Umbilical cord (tissue), 2 donors: ENCODE measurements at places on chromosomes 4 and X.

GRCh38 chr4:56791316-56791715 lies 30.2 kb downstream of the SPINK2 start:
- DNase-seq = no peak

DNA sequence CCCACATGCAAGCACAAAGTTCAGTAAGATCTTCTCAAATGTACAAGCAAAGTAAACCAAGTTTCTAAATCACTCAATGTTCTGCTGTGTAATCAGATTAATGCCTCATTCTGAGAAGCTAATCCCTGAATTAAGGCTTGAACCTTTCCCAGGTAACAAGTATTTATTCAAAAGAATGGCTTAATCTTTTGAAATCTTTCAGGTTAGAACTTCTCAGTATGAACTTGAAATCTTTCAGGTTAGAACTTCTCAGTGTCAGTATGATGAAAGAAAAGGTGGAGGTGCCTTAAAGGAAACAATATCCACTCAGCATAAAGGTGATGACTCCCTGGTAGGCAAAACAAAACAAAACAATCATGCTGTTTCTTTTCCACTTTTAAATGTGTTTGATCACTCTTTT lies 29.0 kb downstream of the TMPRSS11B start:
- DNase-seq = no peak

- DNase-seq = peak; percentile 11
Observed at GRCh38 chrX:21993265-21993664, 38.9 kb upstream of the PHEX start.

DNA sequence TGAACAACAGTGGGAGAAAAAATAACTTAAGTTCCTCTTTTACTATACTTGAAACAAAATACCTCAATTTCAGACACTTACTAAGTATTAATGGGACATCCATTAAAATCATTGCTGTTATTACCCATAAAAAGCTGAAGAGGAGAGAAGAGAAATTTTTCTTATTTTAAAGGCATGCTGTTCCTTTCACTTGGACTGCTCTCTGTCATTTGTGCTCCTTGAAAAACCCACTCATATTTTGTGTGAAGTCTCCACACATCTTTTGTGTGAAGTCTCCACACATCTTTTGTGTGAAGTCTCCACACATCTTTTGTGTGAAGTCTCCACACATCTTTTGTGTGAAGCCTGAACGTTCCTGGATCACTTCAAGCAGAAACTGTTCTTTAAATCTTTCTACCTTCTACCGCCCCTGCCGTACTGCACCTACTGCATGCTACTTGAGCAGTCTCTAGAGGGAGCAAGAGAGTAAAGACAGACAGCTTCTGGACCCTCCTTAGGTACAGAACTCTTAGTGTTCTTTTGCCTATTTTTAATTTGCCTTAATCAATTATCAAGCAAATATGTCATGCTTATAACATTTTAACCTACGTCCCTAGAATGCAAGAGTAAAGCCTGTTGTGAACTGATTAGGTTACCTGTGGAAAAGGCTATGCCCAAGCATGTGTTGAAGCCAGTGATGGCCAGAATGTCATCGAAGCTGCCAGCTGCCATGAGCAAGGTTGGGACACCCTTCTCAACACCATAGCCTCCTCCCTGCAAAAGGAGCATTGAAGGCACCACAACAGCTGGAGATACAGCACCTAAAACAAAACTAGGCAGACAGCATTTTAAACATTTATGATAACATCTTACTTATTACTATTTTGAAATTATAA lies 27.1 kb upstream of the SLC9B1 start:
- DNase-seq = peak; percentile 29

DNA sequence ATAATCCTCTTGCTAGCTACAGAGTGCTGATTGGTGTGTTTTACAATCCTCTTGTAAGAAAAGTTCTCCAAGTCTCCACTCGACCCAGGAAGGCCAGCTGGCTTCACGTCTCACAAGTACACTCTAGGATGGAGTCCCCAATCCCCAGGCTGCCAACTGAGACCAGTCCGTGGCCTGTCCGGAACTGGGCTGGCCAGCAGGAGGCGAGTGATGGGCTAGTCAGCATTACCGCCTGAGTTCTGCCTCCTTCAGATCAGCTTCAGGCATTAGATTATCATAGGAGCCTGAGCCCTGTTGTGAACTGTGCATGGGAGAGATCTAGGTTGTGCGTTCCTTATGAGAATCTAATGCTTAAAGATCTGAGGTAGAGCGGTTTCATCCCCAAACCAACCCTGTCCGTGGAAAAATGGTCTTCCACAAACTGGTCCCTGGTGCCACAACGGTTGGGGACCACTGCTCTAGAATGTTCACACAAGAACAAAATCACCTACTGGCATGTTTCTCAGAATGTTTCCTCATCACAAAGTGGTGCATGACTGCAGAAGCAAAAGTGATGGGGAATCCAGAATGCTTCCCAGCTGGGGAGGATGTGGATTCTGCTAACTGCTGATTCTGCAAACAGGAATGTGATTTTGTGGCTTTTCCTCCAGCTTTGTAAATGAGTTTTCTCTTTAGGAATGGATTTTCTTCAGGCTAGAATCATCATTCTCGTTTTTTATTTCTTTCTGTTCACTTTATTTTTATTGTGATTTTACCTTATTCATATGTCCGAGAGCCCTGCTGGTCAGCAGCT lies 40.9 kb downstream of the SEPTIN11 start:
- peak; percentile 25 for DNase-seq

GRCh38 chrX:140918398-140919038 lies 83.9 kb upstream of the SPANXB1 start:
- peak; percentile 42 for DNase-seq

GRCh38 chr4:6501171-6501570 lies 28.8 kb upstream of the PPP2R2C start:
- no peak for DNase-seq

DNA sequence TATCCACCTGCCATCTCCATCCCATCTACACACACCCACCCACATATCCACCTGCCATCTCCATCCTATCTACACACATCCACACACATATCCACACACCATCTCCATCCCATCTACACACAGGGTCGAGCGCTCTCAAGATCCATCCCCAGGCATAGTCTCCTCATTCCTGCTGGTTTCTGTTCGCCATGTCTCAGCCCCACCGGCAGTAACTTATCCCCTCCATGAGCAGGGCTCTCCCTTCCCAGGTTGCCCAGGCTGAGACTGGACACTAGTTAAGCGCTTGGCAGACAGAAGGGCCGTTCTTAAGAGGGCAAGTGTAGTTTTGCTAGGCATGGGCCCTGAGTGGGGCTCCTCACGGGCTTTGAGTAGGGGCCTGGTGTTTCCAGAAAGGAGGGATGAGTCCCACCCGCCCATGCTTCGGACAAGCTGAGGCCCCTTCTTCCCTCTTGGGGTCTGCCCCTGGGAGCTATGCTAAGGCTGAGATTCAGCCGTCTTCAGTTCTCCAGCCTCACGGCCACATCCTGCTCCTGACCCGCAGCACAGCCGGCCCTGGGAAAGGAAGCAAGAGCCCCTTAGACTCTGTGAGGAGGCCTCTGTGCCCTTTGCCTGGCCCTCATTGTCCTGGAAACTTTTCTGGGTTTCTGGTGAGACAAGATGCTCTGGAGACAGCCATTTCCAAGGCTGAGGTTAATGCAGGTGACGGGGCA lies 20.4 kb downstream of the TMEM271 start:
- DNase-seq = no peak

DNA sequence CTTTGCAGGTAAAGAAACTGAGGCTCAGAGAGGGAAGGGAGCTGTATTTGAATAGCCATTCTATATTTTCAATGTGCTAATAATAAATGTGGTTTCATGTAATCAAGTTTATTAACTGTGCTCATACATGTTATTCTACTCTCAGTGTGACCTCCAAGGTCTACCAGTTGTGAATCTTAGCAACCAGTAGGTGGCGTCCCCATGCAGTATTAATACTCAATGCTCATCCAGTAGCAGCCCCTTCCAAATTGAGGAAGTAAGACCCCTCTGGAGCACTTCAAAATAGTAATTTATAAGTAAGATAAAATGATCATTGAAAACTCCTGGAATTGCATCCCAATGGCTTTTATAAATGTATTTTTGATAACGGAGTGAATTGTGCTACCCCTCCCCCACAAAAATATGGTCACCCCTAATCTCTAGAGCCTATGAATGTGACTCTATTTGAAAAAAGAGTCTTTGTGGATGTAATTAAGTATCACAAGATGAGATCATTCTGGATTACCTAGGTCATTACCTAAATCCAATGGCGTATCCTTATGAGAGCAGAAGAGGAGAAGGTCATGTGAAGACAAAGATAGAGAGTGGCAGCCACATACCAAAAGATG lies 20.4 kb upstream of the SEPSECS start:
- peak; percentile 10 for DNase-seq

DNA sequence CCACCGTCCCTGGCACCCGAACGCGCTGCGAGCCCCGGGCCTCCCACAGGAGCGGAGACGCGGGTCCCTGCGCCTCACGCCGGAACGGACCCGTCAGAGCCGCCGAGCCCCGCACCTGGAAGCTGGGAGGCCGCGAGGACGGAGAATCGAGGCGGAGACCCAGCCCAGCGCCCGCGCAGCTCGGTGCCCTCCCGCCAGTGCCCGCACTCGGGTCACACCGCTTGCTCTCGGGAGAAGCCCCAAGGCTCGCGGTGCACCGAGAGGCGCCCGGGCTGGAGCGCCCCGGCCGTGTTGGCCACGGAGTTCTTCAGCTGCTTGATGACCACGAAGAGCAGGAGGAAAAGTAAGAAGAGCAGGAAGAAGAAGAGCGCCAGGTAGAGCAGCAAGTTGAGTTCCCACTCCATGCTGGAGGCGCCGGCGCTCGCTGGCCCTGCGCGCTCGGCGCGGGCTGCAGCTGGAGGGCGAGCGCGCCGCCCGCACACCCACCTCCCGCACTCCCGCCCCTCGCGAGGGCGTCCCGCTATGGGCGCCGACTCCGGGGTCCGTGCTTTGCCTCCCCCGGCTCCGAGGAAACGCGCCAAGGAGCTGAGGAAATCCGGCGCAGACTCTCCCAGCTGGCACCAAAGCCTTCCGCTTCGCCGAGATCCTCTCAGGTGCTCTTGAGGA lies at the start of gene SMIM43:
Gene SMIM43 (minus strand): TSS at position 463 of the 666 bp plus-strand sequence. CDS start 59 bp downstream, at position 404.
- DNase-seq = no peak

- DNase-seq = no peak
Observed at GRCh38 chr4:80240976-80241375, 25.5 kb upstream of the FGF5 start.

GRCh38 chrX:71184803-71185495 lies 38.1 kb upstream of the GJB1 start:
- DNase-seq = no peak

GRCh38 chrX:13340182-13340791 lies 20.4 kb upstream of the ATXN3L start:
- peak; percentile 5 for DNase-seq

DNA sequence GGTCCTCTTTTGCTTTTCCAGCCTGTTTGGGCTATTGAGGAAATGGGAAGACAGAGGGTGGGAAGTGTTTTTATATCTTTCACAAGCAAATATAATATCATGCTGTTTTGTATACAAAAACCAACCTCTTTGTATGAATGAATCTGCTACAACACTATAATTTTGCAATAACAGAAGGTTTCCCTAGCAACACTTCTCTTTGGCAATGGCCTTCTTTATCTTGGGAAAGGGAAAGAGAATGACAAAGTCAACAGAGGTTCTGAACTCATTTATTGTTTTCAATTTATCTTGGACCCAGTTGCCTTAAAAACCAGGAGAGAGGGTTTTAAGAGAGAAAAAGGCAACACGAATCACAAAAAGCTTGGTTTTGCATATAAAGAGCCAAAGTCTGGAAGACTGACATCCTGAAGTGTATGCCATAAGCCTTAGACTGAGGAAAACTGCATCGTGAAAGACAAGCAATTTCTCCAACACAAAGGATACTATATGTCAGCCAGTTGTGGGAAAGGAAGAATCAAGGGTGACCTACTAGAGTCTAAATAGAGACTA lies 121.8 kb upstream of the FAM241A start:
- DNase-seq = no peak

GRCh38 chrX:44344687-44345086 lies 1.2 kb upstream of the EFHC2 start:
- no peak for DNase-seq

DNA sequence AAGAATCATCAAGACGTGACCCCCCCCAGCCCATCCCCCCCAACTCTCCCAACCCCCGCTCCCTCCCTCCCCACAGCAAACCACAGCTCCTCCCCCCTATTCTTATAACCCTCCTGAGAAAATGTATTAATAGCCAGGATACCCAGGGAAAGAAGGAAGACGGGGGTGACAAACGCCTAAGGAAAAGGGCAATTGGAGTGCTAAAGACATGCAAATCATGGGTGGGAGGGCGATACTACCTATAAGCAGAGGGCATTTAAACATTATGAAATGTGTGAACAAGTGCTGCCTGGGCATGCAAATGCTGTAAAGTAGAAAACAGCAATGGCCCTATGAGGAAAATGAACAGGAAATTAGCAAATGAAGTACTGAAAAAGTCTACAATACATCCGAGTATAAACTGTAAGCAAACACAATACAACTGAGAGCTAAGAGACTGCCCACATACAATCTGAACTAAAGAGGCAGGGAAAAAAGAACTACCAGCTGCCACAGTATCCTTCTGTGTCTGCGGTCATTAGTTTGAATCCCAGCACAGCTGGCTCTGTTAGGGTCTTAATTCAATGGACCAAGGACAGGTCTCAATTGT lies 2.4 kb downstream of the CXXC4 start:
- DNase-seq = peak; percentile 52

DNA sequence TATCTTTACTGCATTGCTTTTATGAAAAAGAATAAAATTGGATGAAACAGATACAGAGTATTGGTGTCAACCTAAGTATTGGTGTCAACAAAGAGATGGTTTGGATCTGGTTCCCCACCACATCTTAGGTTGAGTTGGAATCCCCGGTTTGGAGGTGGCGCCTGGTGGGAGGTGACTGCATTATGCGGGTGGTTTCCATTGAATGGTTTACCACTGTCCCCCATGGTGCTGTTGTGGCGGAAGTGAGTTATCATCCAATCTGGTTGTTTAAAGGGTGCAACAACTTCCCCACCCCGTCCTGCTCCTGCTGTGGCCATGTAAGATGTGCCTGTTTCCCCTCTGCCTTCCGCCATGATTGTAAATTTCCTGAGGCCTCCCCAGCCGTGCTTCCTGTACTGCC lies 52.8 kb upstream of the CD99 start:
- no peak for DNase-seq

DNA sequence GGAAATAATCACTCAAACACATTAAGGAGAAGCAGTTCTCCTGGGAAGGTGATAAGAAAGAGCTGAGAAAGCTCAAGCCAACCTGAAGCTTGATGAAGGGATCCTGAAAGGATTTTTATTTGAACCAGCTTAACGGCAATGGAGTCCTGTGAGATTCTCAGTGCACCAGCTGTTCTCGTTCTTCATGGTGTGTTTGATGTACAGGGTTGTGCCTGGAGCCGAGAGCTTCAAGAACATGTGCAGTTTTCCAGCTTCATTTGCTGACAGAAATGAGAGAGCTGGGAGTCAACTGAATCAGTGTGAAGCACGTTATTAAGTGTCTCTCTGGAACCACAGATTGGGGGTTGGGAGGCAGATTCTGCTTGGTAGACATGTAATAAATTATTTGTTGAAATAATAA lies 115.7 kb downstream of the ANKRD50 start:
- no peak for DNase-seq

GRCh38 chr4:41600243-41600912 lies 62.4 kb downstream of the LIMCH1 start:
- no peak for DNase-seq
